Activated T-helper 1 cell treated with anti-CD3 and anti-CD28 coated beads, Interleukin-12 subunit alpha, Interleukin-12 subunit beta, Interleukin-2, Interleukin-4 antibody, amounts not matched to agents 30 ng/mL and 10 ng/mL and 1 ng/mL, durations not matched to agents 14 hours and 24 hours and 36 hours (primary cell): ENCODE measurements at places on chromosomes 3 and 15. TPM values are rescaled to one million over a fixed set of nuclear protein-coding genes. Genes with fewer than 3 reads are reported as not detected.

HTR3E gene
- total RNA-seq = not detected in 2 replicates

P2RY1 gene
- total RNA-seq = 0.36 and 0.49 TPM in 2 replicates

SH2D7 gene
- total RNA-seq = not detected in 2 replicates

ARHGAP31 gene
- total RNA-seq = 7.5 and 8.0 TPM in 2 replicates

BCHE gene
- not detected in 2 replicates for total RNA-seq

ANKRD34C gene
- total RNA-seq = not detected in 2 replicates

SI gene
- total RNA-seq = not detected in 2 replicates

EPHA3 gene
- not detected in 2 replicates for total RNA-seq

NDUFB4 gene
- 107 and 108 TPM in 2 replicates for total RNA-seq

HIGD2B gene
- 0.29 TPM in 1 of 2 replicates, not detected in the other for total RNA-seq
